Hematopoietic multipotent progenitor cell treated with erythropoietin and hydrocortisone succinate and interleukin-3 and kit ligand, for 6 days (in vitro differentiated cells): ENCODE measurements at places on chromosomes 7 and 10.

DNA sequence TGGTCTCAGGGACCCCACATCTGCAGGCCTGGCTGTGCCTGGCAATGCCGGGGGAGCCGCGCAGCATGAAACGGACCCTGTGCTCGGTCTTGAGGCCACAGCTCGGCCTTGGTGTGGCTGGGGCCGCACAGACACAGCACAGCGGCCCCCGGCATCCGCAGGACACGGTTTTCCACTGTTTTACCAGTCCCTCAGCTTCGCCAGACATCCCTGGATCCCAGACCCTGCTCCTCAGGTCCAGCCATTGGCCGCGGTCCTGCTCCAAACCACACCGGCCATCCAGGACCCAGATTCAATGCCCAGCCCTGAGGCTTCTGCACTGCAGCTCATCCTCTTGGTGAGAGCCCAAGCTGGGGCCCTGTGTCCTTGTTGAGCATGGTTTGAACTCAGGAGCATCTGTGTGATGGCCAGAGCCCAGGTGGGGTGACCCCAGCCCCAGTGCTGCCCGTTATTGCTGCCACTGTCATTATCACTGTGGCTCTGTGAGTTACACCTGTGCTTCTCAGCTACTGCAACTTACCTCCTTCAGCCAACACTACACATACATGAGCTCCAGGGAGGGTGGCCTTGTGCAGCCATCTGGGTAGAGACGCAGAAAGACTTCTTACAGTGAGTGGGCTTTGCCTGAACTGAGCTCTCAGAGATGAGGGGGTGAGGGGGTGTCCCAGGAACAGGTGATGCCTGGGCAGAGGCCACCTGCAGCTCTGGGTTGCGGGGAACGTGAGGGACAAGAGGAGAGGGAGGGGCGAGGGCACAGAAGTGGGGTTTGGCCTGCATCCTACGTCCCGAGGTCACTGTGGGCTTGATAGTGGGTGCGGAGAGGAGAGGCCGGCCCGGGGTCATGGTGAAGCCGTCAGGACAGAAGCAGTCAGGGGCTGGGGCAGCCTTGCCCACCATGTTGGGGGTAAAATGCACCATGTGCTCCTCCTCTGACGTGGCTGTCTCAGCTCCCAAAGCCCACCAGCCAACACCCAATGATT is 567.6 kb downstream of the PTPRN2 start:
- no peak for DNase-seq

DNA sequence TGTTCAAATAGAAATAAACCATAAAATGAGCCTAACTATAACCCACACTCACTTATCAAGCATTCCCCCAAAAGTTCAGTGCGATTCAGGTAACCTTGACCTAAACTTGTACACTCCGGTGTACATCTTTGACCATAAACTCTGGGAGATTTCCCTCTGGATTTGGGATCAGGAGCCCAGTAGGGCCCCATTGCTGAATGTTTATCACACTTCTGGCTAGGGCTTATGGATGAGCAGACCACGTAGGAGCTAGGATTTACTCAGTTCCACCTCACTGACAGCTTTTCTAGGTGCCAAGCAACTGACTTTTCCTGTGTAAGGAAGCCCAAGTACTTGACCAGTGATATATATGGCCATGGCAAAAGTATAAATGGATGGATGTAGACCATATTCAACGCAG is 113.7 kb downstream of the SVOPL start:
- DNase-seq = no peak

- peak; percentile 59 for DNase-seq
These were observed 35.6 kb downstream of the ANKMY2 start for GRCh38 chr7:16609842-16610450.

DNA sequence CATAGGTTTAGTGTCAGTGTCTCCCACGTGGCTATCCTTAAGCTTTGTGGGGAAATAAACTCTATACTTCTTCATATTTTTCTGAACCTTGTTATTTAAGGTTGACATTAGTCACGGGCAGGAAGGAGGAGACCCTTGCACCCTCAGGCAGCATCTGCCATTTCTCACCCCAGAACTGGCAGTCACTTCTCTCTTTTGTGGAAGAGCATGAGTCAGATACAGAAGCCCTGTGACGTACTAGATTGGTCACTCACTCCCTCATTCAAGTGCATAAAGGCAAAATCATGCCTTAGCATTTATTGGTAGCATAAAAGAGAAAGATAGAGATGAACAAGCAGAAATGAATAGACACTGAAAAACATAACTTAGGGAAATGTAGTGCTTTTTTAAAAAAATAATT is 206.0 kb upstream of the MDFIC start:
- DNase-seq = no peak

DNA sequence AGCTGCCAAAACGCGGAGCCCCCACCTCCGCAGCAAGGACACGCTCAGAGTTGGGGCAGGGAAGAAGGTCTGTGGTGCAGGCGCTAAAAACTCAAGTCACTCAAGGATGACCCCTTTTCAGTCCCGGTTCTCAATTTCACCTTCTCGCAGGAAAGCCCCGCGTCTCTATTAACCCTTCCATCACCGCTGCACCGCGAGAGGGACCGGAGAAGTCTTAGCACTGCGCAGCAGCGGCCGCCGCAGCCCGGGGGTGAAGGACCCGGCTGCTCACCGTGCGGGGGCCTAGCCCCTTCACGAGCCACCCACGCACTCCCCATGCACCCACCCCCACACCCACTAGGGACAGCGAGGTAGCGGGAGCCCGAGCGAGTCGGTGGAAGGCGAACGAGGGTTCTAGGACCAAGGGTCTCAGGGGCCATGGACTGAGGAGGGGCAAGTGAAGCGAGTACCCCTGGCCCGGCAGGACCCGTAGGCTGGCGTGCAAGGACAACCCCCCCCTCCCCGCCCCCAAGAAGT is 162.9 kb downstream of the SH3PXD2A start:
- DNase-seq = no peak

DNA sequence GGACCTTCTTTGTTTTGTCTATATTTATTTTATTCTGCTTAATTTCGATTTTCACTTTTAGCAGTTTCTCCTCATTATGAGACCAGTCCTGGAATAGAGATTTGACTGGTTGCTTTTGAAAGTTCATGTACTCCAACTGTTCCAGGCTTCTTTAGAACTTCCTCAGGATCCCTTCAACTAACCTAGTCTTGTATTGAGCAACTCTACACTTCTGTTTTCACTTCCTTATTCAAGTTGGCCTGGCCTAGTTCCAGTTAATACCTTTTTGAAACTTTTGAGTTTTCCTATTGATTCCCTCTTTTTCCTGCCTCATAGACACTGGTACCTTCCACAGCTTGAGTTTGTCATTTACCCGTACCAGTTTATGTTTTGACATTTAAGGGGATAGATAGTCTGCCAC is 421.7 kb downstream of the ATRNL1 start:
- DNase-seq = no peak

DNA sequence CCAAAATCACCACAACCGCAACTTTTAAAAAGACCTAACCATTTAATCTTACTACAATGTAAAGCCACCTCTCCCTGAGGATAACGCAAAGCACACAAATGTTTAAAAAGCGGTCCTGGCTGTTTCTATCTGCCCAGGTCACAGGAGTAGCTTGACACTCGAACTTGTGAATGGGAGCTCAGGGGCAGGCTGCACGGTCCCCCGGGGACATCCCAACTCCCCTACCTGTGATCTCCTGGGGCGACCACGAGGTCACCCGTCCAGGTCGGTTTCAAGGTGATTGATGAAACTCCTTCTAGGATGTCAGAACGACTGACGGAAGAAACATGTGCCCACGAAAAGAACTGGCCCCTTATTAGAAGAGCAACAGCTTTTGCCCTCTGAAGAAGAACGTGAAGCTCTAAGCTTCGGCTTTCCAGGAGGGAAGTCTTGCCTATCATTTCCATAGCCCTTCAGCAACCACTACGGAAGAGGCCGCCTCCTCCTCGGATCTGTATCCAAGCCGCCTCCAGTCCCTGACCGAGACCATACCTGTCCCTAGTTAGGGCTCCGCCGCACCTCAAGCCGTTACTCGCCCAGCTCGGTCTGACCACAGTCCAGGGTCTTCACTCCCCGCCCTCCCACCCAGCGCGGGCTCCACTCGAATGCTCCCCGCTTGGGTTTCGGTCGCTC is 459 bp downstream of the CYCS start:
- DNase-seq = peak; percentile 43

GRCh38 chr7:18196638-18197037 is 169.0 kb upstream of the PRPS1L1 start:
- DNase-seq = no peak

DNA sequence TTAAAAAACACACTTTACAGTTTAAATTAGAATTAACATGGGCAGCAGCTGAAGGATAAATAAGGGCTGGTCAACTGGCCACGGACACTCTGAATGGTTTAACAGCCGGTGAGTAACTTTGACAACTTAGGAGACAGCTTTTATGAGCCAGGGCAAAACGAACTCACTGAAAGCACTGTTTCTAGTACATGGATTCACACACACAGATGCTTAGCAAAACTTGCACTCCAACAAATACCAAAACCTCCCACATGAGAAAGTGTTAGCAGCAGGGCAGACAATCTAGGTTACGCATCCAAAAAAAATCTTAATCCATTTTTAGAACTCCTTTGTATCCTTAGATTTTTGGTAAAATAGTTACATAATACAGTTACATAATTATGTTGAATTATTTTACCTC is 486.4 kb downstream of the PHTF2 start:
- no peak for DNase-seq

DNA sequence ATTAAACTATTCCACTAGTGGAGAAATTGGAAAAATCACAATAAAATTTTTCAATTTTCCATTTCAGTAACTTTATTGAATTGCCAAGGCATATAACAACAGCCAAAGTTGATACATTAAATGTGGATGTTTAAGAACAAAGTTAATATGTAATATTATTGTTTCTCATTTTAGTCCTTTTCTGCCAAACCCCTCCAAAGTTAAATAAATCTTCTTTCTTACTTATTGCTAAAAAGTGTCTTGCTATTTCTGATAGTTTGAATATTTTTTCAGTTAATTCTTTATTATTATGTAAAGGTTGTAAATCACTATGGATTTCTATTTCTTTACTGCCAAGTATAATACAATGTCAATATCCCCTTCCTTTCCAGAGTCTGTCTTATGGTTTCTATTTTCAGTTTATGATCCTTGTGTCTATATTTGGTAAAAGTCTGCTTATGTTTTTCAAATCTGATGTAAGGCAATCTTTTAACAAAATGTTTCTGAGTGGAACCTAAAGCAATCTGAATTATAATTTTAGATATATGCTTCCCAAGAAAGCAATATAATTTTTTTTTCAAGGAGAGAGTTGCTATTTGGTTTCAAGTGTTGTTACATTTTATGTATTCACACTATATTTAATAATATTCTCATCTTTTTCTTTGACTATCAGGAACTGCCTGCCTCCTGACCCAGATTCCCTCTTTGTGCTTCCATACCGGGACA is 80.3 kb upstream of the RHOBTB1 start:
- no peak for DNase-seq

- no peak for DNase-seq
These were observed 11.2 kb upstream of the PLEKHA1 start for GRCh38 chr10:122363311-122363710.

- DNase-seq = no peak
These were observed 43.6 kb downstream of the THNSL1 start for GRCh38 chr10:25059990-25060389.

- DNase-seq = no peak
These were observed 46.5 kb upstream of the ITGB8 start for GRCh38 chr7:20284003-20284770.

- DNase-seq = peak; percentile 68
These were observed 32.8 kb upstream of the SFTPD start for GRCh38 chr10:79981450-79982361.

DNA sequence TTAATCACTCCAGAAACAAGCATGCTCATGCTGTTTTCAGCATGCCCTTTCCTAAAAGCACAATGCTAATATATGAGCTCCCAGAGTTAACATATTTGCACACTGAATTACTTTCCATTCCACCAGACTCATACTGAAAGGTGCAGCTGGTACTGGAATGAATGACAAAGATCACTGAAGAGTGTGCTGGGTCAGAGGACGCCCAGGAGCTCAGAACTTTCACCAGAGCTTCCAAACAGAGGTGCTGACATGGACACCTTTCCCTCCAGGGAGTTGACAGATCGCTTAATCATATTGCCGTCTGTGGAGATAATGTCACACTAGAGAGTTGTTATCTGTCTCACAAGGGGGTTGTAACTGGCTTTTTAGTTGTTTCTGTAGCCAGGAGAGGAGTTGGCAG is 292.9 kb downstream of the LHFPL3 start:
- no peak for DNase-seq

DNA sequence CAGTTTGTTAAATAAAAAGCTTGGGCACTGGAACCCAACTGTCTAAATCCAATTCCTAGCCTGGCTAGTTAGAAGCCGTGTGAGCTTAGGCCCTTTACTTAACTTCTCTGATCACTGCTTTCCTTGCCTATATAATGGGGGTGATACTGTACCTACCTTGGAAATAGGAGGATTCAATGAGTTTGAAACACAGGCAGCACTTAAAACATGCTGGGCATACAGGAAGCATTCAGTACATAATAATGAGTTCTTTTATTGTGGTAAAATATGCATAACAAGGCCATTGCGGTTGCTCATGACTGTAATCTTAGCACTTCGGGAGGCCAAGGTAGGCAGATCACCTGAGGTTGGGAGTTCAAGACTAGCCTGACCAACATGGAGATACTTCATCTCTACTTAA is 47.4 kb upstream of the SEPHS1 start:
- no peak for DNase-seq

GRCh38 chr10:33115738-33116719 is 158.0 kb upstream of the ITGB1 start:
- DNase-seq = peak; percentile 49

- no peak for DNase-seq
These were observed 55.8 kb downstream of the FAM53B start for GRCh38 chr10:124688386-124688785.

GRCh38 chr10:33708561-33708960 is 374.1 kb upstream of the NRP1 start:
- no peak for DNase-seq

DNA sequence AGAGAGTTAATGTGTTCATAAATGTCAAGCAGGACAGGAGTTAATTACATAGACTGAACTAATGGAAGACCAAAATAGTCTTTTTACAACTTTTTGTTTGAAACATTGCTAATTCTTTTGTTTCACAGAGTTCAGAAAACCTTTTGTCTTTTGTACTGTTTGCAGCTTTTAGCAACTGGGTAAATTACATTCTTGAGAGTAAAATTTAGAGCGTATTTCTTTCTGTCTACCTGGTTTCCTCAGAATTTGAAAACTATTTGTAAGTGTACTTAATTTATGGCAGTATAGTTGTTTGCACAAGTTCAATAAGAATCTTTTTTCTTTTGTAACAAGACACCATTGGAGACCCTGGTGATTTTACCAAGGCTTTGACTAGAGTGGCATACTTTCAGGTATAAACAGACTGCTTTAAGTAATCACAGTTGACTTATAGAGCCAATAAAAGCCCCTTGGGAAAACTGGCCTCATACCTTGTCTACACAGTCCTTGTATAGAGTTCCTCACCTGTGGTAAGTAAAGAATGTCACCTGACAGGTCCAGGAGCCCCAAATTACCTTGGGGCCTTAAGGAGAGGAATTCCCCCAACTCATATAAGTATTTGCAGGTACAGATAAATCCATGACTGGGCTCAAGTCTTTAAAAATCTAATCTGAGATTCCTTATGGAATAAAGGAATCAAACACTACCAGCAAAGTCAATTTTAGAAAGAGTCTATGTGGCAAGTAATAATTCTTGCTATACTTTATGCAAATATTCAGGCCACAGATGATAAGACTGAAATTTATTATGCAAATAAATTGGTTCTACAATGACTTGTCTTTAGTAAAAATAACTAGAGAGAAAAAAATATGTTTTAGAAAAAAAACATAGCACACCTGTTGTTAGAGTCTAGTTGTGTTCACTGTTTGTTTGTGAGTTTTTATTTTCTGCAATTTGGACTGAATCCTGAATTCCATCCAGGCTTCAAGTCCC is 23.6 kb upstream of the CREB3L2 start:
- DNase-seq = no peak

- no peak for DNase-seq
These were observed 59.7 kb upstream of the NEBL start for GRCh38 chr10:20956843-20957242.
